ENCODE measurements at places on chromosomes 7 and 10.

- no peak for DNase-seq
Measured at GRCh38 chr10:44510379-44511115, 125.7 kb upstream of the CXCL12 start.

- no peak for DNase-seq
Measured at GRCh38 chr10:12279281-12279680, 70.1 kb upstream of the CAMK1D start.

DNA sequence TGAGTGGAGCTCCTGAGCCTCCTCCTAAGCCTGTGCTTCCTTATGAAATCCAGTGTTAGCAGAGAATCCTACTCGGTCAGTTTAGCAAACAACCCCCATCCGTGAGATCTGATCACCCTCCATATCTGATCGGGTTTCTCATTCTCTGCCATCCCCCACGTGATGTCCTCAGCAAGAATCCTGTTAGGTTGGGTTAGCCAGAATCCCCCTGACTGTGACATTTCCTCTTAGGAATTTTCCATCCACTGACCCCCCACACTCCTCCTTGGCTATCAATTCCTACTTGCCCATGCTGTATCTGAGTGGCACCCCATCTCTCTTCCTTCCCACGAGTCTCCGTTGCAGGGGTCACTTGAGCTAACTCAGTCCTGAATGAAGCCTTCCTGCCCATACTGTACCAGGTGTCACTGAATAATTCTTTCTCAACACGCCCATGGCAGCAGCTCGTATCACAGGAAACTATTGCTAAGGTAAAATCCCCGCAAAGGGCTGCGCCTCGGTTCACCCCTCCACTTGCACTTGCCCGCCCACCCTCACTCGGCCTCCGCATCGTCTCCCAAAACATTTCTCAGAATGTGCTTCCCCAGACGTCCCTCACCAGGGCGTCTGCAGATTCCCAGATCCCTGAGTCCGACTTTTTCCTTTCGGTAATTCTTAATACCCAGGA is 44.1 kb downstream of the MYOF start:
- no peak for DNase-seq

DNA sequence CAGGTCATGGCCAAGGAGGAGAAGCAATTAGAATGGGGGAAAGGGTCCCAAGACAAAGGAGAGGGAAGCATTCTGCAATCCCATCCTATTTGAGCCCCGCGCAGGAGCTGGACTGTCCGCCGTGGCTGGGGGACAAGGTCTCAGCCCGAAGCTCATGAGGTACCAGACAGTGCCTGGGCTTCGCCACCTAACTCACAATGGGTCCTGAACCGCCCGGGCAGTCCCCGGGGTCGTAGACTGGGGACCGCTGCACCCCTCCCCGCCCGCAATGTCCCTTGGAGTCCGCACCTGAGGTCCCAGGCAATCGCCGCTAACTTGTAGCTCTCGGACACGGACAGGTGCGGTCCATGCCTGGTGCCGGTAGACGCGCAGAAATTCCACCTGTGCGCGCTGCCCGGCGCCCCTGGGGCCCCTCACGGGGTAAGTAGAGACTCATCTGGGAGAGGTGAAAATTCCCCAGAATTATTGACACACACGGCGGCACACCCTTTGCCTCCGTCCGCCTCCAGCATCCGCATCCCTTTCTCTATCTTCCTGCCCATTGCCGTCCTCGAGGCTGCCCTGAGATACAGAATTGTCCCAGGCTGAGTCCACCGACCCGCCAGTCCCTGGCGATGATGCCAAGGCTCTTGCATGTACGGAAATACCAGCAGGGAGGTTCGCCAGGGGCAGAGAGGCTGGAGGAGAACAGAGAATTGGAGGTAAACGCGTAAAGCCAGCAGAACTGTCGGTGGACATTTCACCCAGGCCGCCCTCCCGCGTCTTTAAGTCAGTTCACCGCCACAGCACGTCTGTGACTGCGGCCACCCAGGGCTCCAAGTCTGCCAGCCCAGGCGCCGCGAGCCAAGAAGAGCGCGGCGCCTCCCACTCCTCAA is 1.8 kb downstream of the CHRM2 start:
- DNase-seq = no peak

GRCh38 chr10:19412531-19412930 is 363.9 kb downstream of the MALRD1 start:
- no peak for DNase-seq

- DNase-seq = no peak
Measured at GRCh38 chr7:100191775-100192174, 14.1 kb downstream of the STAG3 start.

DNA sequence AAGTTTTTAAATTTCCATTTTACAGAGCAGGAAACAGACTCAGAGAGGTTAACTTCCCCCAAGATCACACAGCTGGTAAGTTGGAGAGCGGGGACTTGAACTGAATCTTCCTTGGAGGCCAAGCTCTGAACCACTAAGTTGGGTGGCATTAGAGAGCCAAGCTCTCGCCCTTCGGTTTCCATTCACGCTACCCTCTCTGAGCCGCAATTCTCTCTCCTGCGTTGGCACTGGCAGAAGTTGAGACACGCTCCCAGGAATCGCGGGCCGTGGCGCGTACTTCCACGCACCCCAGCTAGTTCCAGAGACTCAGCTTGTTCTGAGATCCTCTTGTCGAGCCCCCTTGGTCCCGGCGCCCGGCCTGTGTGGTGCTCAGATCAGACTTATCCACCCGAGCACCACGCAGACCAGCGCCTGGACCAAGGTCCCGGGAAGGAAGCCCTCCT is 29.3 kb upstream of the VAX1 start:
- DNase-seq = no peak

- no peak for DNase-seq
Measured at GRCh38 chr7:86908948-86909347, 150.5 kb downstream of the ELAPOR2 start.

- DNase-seq = no peak
Measured at GRCh38 chr7:79787096-79787495, 333.6 kb upstream of the MAGI2 start.

- DNase-seq = no peak
Measured at GRCh38 chr7:51639661-51640334, 323.2 kb upstream of the COBL start.

DNA sequence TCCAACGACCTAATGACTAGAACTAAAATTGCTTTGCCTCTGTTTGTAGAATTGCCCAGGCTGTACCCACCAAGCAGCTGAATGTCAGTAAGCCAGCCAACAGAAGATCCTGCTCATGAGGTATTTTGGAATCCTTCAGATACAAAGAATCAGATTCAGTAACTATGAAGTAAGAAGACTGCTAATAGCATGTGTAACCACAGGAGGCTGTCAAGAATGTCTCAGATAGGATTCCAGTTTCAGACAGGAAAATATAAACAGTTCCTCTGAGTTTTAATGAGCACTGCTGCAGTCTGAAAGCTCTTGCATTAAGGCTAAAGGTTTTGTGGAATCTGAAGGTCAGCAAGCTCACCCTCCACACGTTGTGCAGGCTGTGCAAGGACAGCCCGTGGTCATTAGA is 112.6 kb upstream of the ADAM12 start:
- DNase-seq = no peak

DNA sequence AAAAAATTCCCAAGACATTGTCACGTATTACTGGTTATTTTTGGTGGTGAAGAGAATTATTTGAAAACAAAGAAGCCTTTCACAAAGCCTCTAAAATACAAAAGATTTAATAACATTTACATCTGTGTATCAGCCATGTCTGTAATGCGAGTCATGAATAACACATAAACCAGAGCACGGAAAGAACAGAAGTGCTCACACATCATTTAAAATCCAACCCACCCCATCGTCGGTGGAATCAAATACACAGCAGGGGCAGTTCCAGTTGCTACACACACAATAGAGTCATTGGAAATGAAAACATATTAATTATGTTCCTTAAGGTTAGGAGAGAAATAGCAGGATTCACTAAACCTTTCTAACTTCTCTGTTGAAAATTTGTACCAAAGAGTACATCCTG is 1097.3 kb downstream of the KCNMA1 start:
- DNase-seq = no peak

DNA sequence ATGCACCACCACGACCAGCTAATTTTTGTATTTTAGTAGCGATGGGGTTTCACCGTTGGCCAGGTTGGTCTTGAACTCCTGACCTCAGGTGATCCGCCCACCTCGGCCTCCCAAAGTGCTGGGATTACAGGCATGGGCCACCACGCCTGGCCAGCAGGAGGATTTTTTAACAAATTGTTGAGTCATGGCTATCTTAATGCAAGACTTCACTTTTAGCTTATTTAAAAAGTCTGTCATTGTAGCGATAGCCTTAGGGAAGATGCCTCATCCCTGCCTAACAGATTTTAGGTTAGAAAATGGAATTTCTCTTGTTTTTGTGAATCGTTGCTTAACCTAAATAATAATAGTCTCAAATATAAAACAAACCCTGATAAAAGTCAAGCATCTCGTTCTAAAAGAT is 35.5 kb downstream of the PPP2R2D start:
- no peak for DNase-seq

- DNase-seq = no peak
Measured at GRCh38 chr10:36534471-36535002, 590.9 kb upstream of the ANKRD30A start.

GRCh38 chr7:103240806-103241205 is 56.4 kb upstream of the PMPCB start:
- DNase-seq = no peak
